ENCODE measurements at places on chromosomes 6 and 20.
A peak's percentile ranks its signal among the peaks of the same experiment; 100 is the strongest.

GRCh38 chr6:27759930-27760329 is 152.3 kb downstream of the OR2B2 start:
- DNase-seq: no peak

- no peak for DNase-seq
Measured at GRCh38 chr6:3309391-3310050, 50.8 kb downstream of the PSMG4 start.

DNA sequence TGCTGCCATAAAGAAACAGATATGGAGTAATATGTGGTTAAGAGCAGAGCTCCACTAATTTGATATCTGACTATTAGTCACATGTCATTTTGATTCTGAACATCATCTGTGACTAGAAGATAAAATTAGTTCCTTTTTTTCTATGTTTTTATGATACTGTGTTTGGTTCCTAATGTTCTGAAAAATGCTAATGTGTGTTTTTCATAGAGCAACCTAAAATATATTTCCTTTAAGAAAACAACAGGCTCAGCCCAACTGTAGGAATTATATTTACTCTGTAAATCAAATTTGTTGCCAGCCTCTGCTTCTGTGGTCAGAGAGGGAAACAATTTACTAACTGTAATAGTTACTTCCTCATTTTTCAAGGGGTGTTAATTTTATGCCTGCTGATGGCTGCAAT is 33.3 kb upstream of the TXLNB start:
- no peak for DNase-seq

- peak; percentile 30 for DNase-seq
Measured at GRCh38 chr6:136962661-136963060, 40.6 kb downstream of the SLC35D3 start.

DNA sequence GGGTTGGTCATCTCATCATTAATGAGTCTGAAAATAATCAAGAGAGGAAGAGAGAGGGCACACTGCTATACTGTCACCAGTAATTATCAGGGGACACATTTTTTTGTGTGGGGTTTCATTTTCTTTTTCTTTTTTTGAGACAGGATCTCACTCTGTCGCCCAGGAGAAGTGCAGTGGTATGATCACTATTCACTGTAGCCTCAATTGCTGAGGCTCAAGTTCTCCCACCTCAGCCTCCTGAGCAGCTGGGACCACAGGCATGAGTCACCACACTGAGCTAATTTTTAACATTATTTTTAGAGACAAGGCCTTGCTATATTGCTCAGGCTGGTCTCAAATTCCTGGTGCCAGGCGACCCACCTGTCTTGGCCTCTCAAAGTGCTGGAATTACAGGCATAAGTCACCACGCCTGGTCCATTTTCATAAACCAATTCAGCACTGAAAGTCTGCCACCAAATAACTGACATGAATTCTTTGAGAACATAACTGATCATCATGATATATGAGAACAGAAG is 43.3 kb downstream of the EPHA7 start:
- DNase-seq: no peak

DNA sequence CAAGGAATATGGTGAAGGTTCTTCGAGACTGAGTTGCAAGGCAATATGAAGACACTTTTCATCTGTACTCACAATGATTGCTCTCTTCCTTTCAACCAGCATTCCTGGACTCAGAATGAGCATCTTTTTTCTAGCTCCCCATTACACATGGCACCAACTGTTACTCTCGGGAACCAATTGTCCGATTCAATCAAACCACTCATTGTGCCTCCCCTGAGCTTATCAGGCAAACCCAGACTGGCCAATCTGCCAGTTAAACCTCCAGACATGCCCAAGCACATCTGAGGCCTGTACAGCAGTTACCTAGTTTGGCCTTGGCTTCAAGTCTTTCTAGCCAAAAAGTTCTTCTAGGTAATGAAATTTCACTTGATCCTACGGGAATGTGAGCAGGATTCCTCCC is 164.1 kb downstream of the ID4 start:
- no peak for DNase-seq

Data from substantia nigra (tissue), 51 donors.